EH (cell line): ENCODE measurements at places on chromosomes 1 and 21.

- no peak for DNase-seq
These were observed 20.7 kb upstream of the KIF1B start for GRCh38 chr1:10189659-10190058.

GRCh38 chr1:205270764-205271163 is 43.0 kb downstream of the TMCC2 start:
- DNase-seq, result peak; percentile 67

- DNase-seq, result peak; percentile 39
These were observed 145.5 kb downstream of the TIAM1 start for GRCh38 chr21:31198575-31198974.

- peak; percentile 94 for DNase-seq
These were observed 18.1 kb upstream of the PGD start for GRCh38 chr1:10380594-10381275.

DNA sequence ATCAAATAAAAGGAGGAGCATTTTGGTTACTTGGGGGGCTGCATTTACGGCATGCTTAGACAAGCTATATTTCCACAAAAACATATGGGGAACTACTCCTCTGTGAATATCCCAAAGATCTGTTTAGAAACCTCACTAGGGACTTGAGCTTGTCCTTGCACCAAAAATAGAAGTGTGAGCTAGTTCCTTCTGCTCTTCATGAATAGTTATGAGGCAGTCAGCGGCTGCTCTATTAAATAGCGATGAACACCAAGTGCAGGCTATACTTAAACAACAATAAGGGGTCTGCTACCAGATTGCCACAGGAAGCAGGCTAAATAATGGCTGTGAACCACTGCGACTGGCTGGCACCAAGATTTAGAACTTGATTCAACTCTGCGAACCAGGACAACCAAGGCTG is 190.1 kb downstream of the PCP4 start:
- no peak for DNase-seq

- no peak for DNase-seq
These were observed 9.4 kb downstream of the TIAM1 start for GRCh38 chr21:31334648-31335121.

GRCh38 chr1:9821710-9822109 is 2.1 kb downstream of the CLSTN1 start:
- DNase-seq, result no peak

GRCh38 chr1:31483012-31483946 is 70.3 kb downstream of the SERINC2 start:
- DNase-seq, result peak; percentile 86

DNA sequence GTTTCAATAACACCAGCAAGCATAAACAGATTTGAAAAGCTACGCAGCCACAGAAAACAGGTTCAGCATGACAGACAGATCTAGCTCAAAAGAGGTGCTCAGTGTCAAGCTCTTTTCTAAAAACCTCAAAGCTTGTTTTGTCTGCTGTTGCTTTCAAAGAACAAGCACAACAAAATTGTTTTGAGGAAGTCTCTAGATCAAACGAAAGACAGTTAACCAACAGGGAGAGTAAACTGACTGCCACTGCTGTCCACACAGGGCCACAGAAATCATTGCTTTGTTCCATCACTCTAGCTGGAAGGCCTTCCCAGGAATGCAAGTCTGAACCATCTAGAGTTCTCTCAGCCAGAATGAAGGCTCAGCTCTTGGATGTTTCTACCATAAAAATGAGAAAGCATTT is 12.8 kb downstream of the APP start:
- DNase-seq, result peak; percentile 28

DNA sequence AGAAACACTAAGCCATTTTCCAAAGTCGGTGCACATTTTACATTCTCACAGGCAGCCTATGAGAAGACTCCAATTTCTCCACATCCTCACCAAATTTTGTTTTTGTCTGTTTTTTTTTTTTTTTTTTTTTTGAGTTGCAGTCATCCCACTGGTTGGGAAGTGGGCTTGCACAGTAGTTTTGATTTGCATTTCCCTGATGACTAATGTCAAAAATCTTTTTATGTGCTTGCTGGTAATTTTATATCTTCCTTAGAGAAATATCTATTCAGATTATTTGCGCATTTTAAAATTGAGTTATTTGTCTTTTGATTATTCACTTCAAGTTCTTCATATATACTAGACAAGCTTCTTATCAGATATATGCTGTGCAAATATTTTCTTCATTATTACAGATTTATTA is 141.5 kb downstream of the USH2A start:
- no peak for DNase-seq

- DNase-seq, result no peak
These were observed 373.4 kb downstream of the NEGR1 start for GRCh38 chr1:71908871-71909390.

GRCh38 chr1:20485527-20486456 is at the start of gene CAMK2N1:
Gene CAMK2N1 (minus strand): TSS chr1:20486210. CDS start chr1:20485379, 831 bp downstream.
- DNase-seq, result peak; percentile 77

- peak; percentile 97 for DNase-seq
These were observed 63.7 kb downstream of the NAV1 start for GRCh38 chr1:201602413-201603265.

DNA sequence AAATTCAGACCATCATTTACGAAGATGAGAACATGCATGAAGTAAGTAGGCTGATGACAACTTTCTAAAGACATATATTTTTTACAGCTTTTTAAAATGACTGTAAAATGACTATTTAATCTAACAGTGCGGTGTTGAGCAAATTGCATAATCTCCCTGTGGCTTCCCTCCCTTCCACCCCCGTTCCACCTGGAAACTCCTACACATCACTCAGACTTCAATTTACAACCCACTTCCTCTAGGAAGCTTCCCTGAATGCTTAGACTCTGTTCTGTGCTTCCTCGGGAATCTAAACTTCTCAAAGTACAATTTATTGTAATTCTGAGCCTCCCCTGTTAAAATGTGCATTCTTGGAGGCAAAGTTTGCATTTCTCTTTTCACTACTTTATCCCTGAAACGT is 354.9 kb downstream of the DPYD start:
- no peak for DNase-seq

DNA sequence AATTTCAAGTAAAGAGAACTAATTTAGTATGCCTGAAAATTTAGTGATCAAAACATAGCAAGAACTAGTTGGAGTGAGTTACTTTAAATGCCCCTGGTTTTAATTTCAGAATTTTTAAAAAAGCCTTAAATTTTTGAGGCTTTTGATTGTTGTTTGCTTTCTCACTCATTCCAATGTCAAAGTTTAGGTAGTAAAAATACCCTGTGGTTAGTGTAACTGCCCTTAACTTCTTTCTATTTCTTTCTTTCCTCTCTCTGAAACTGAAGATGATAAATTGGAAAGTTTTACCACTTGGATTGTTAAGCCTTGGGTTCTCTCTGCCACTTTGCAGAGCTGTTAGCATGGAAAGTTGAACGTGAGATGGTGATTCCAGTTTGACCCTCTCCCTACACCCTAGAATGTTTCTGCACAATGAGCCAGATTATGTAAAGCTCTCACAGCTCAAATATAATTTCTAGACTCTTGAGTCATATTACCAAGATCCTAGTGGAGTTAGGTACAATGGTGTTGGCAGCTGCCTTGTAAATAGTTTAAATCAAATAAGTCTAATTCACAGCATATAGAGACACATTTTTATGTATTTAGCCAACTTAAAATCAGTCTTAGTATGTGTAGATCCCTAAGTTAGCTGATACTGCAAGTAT is 192.4 kb upstream of the SGIP1 start:
- DNase-seq, result peak; percentile 56

GRCh38 chr1:183473217-183473536 is 878 bp downstream of the SMG7 start:
- no peak for DNase-seq

GRCh38 chr1:201430776-201431175 is 9.2 kb upstream of the TNNI1 start:
- DNase-seq, result no peak

GRCh38 chr1:21668232-21668950 is 766 bp downstream of the RAP1GAP start:
- DNase-seq, result no peak

- no peak for DNase-seq
These were observed 414.7 kb upstream of the PROX1 start for GRCh38 chr1:213572912-213573647.

GRCh38 chr1:32335790-32336590 is at the start of gene MARCKSL1:
Gene MARCKSL1 (minus strand): TSS chr1:32336233. CDS start chr1:32336033, 200 bp downstream.
- peak; percentile 76 for DNase-seq

- no peak for DNase-seq
These were observed 17.3 kb upstream of the ABCG1 start for GRCh38 chr21:42201615-42202161.

GRCh38 chr1:68703921-68704354 is 207.1 kb upstream of the DEPDC1 start:
- DNase-seq, result no peak

- no peak for DNase-seq
These were observed 3.1 kb downstream of the TMEM234 start for GRCh38 chr1:32219022-32219421.

- DNase-seq, result no peak
These were observed 28.6 kb upstream of the EXO1 start for GRCh38 chr1:241819340-241819866.

GRCh38 chr1:192489047-192489446 is 86.5 kb upstream of the RGS1 start:
- peak; percentile 76 for DNase-seq

DNA sequence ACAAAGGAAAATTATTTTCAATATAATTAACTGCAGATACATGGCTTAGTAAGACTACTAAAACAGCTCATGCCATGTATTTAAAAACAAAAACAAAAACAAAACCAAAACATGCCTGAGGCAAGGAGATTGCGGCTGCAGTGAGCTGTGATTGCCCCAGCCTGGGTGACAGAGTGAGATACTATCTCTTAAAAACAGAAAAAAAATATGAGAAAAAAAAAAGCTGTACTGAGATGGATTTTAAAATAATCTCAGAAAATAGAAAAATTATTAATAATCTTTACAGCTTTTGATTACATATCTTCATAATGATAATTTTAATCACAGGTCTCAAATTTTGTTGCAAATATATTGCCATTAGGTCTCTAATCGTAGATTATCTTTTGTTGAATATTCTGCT is 24.0 kb upstream of the LIN9 start:
- DNase-seq, result no peak

DNA sequence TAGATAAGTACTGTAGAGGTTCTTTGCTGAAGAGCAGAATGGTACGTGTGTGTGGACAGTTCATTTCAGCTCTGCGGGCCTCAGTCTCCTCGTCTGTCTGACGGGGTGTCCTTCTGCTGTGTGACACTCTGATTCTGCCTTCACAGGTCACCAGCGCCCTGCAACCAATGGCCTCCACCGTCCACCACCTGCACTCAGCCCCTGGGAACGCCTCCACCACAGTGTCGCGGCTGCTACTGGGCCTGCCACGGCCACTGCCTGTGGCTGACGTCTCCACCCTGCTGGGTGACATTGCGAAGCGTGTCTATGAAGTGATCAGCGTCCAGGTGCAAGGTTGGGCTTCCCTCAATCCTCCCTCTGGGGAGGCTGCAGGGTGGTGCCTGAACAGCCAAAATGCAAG is 17.0 kb downstream of the UMODL1 start:
- DNase-seq, result no peak

- DNase-seq, result no peak
These were observed 153.4 kb downstream of the PCP4 start for GRCh38 chr21:40020651-40021050.

DNA sequence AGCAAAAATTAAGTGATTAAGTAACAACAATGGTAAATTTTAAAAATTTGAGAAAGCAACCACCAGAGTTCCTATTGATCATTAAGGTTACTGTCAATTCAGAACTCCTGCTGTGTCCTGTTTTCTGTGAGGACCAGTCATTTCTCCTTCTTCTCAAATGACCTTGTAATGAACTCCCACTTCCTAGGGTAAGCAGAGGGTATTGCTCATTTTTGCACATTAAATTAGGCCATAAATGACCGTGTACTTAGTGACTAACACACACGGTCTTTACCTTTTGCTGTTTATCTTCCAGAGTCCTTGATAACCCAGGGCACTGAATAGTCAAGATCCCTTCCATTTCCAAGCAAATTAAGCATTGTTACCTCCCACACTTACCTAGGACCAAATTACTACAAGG is 227.5 kb upstream of the LYPLAL1 start:
- DNase-seq, result no peak

DNA sequence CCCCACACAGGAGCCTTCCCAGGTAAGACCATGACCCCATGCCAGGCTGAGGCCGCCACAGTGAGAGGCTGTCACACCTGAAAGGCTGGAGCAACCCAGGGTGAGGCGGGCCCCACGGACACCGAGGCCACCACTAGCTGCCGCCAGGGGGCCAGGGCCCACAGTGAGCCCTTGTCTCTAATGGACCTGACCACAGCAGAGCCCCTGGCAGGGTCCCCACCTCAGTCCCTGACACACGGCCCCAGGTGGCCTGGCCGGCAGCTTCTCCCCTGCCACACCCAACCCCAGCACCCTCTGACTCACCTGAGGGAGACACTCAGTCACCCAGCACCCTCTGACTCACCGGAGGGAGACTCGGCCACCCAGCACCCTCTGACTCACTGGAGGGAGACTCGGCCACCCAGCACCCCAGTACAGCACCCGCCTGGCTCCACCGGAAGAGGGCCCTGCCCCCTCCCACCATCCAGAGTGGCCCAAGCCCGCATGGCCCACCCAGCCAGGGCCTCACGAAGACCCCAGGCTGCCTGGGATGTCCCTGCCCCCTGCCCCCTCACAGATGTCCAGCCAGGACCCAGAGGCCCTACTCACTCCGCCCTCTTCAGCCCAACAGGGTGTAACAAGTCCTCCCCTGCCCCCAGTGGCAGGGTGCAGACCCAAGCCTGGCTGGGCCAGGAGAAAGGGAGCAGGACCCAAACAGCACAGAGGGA is 4.4 kb downstream of the DVL1 start:
- peak; percentile 87 for DNase-seq

DNA sequence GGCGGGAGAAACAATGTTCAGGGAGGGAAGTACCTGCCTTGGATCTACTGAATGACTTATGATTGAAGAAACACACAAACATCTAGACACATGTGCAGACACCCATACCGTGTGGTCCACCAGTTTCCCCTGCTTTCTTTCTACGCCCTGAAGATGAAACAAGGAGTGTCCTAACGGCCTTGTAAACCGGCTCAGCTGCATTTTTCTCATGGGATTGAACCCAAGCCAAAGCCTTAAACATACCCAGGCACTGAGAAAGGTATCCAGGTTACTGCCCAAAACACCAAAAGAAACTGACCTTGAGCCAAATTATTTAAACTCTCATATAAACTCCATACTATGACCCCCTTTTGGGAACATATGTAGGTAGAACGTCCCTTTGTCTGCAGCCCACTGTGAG is 630.0 kb upstream of the RGS18 start:
- DNase-seq, result no peak

DNA sequence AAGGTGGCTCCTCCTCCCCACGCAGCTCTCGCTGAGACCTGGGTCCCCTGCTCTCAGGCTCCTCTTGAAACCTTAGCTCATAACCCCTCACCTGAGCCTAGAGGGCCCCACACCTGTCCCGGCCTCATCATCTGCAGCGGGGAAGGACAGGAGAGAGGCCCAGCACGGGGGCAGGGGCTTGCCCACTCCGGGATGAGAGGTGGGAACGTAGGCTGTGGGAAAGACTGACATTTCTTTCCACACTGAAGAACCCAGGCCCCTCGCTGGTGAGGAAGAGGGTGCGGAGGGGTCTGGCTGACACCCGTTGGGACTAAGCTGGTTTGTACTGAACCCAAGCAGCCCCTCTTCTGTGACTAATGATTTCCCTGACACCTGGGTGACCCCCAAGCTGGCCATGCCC is 14.0 kb upstream of the NES start:
- DNase-seq, result no peak

- DNase-seq, result no peak
These were observed 14.4 kb downstream of the CDK18 start for GRCh38 chr1:205518661-205519540.
